ENCODE measurements at places on chromosomes 13 and 19.
A peak's percentile ranks its signal among the peaks of the same experiment; 100 is the strongest.

DNA sequence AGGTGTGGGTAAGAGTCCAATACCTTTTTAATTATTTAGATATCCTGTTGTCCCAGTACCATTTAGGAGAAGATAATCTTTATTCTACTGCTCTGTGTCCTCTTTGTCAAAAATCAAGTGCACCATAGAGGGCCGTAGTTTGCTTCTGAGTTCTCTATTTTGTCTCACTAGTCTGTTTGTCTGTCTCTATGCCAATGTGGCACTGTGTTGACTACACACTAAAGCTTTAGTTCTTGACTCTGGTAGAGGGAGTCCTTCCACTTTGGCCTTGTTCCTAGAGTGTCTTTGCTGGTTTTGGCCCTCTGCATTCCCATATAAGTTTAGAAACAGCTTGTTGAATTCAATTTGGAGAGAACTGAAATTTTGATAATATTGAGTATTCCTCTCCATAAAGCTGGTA lies 75.9 kb downstream of the SCGB2B2 start:
- no peak for DNase-seq

GRCh38 chr13:100409132-100409531 lies 179.5 kb downstream of the GGACT start:
- DNase-seq, result no peak

DNA sequence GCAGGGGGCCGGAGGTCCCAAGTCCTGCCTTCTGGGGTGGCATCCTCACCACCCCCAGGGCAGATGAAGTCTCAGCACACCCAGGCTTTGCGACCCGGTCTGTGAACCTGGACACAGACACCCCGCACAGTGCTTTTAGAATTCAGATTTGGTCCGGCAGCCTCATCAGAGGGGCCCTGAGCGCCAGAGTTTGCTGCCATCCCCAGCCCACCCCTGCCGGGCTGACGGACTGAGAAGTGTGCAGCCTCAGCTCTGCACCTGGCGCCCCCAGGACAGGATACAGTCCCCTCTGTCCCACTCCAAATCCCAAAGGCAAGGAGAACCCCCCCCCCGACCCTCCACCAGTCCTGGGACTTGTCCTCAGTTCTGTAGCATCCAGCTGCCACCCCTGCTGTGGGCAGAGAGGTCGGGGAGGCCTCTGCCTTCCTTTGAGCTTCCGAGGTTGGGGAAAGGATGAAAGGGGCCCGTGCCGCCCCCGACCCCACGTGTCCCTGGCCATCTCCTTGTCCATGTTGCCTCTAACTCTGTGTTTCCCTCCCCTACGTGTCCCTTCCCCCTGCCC lies 16.9 kb downstream of the CAPN12 start:
- DNase-seq, result no peak

- DNase-seq, result no peak
Observed at GRCh38 chr19:47156861-47157430, 26.3 kb downstream of the SAE1 start.

GRCh38 chr19:11125994-11126685 lies 29.4 kb downstream of the SPC24 start:
- peak; percentile 72 for DNase-seq

DNA sequence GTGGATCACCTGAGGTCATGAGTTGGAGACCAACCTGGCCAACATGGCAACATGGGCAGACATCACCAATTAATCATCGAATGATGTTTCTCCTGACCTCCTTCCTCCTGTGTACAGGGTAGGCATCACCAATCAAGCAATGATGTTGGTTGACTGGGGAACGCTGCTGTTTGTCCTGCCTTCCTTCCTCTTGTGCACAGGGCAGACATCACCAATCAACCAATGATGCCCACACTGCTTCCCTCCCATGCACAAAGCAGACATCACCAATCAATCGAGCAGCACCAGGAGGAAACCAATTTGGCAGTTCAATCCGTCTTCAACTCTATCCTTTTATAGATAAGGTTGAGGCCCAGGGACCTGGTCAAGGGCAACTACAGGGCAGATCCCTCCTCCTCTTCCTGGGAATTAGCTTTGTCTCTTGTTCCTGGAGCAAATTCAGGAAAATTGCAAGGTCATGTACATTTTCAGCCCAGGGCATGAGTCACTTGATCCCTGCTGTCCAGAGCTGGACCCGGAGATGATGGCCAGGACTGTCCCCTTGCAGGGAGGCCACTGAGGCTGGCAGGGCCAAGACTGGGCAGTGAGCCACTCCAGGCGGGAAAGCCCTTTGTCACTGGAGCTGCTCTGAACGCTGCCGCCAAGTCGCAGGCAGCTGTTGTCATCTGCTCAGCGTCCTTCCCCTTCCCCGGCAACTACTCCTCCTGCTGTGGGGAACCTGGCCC lies 5.3 kb upstream of the CSNK1G2 start:
- no peak for DNase-seq

- no peak for DNase-seq
Observed at GRCh38 chr13:73110814-73111213, 52.0 kb downstream of the KLF5 start.

DNA sequence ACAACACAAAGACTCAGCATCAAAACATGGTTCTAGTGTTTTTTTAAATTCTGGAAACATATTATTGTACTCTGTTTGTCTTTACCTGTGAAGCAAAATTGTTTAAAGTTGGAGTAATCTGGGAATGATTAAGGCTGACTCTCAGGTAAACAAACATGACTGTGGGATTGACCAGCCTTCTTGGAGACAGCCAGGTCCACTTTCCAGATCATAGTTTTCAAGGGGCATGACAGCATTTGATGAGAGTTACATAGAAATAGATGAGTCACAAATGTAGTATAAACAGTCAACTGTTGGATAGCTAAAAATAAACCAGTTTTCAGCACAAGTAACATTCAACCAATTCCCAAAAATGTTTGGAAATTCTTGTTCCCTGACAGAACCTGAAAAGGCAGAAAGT lies 1680.9 kb downstream of the OLFM4 start:
- DNase-seq, result no peak

GRCh38 chr13:41002606-41003005 lies 16.5 kb downstream of the ELF1 start:
- DNase-seq, result no peak

GRCh38 chr19:51059715-51060114 lies 5.2 kb downstream of the KLK13 start:
- DNase-seq, result no peak

Data from stimulated activated CD4-positive, alpha-beta T cell treated with anti-CD3 and anti-CD28 coated beads, TNF-alpha, amount 100 ng/mL, for 24 hours (primary cell).